ENCODE measurements at places on chromosomes 2 and 18.

GRCh38 chr2:221914334-221914880, 342.3 kb upstream of the EPHA4 start:
- DNase-seq: no peak

GRCh38 chr2:187847245-187848208, 293.3 kb upstream of the TFPI start:
- no peak for DNase-seq

GRCh38 chr2:33411765-33412164, 64.7 kb upstream of the RASGRP3 start:
- DNase-seq: no peak

GRCh38 chr18:54671291-54671881, 80.3 kb downstream of the DYNAP start:
- no peak for DNase-seq

DNA sequence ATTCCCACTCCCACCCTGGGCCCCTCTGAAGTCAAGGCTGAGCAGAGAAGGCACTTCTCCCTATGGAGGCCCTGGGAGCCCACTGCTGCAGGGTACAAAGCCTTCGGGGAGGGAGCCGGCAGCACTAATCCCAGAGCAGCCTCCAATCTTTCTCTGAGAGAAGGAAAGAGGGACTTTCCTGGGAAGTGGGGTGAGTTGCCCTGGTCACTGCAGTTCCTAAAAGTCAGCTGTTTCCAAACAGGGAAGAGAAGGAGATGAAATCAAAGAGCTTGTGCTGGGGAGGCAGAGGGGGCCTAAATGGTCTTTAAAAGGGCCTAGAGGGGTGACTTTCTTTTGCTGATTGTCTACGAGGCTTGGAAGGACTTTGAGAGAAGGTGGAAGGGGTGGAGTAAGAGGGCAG, 264.7 kb downstream of the TNS1 start:
- DNase-seq: no peak

- no peak for DNase-seq
Observed at GRCh38 chr2:231469583-231469950, 5.3 kb upstream of the NCL start.

GRCh38 chr2:174624895-174625430, 27.4 kb upstream of the WIPF1 start:
- no peak for DNase-seq

DNA sequence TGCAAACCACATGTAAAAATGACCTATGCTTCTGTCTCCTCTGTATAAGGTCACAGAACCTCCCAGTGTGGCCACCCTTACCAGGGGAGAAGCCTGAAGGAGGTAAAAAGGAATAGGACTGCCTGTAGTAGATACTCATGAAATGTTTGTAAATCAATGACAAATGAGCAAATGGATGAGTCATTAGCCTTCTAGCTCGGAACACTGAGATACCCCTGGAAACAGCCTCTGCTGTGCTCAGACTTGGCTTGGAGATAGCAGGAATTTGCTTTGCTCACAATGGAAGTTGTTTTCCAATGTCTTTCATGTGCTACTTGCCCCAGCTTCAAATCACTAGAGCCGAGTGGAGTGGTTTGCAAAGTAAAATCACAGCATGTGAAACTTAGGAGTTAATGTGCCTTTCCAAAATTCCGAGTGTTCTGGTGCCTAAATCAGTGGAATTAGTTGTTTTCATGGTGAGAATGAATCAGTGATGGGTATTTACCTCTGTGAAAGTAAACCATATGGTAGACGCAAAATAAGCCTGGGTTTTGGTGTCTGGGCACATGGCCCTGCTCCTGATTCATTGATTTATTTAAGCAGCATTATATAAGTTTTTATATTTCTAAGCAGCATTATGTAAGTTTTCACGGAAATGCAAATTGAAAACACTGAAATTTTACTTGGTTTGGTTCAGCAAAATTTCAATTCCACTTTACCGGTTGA, 154.0 kb upstream of the MAP3K20 start:
- DNase-seq: no peak

DNA sequence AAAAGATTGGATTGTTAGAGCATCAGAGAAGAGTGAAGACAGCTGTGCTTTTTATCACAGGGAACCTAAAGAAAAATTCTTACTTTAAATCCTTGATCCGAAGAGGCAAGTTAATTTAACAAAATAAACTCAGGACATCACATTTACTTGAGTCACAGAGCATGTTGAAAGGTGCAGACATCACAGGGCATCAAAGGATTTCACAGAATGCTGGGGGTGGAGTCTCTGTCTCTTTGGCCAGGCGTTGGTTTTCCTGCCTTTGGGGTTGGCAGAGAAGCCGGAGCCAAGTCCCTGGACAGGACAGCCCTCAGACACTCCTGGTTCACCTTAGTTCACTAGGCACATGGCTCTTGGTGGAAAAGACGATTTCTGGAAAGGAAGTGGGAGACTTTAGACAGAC, 56.3 kb downstream of the SH3RF3 start:
- DNase-seq: no peak

DNA sequence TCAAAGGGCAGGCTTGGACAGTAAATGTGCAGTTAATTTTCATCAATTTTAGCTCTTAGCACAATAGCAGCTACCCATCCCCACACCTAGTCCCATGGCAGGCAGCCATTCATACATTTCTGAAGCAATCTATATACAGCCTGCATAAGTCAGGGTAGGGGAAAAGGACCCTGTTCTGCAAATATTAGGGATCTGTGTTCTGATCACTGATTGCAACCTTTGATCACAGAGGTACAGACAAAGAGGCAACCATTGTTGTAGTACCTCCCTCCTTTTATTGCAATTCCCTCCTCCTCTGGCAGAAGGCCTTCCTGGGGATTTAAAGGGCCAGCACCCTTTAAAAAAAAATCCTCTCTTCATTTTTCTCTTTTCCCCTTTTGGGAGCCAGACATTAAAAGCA, 58.3 kb downstream of the KANSL1L start:
- DNase-seq: no peak

GRCh38 chr2:224109751-224110150, 70.7 kb upstream of the SERPINE2 start:
- no peak for DNase-seq

DNA sequence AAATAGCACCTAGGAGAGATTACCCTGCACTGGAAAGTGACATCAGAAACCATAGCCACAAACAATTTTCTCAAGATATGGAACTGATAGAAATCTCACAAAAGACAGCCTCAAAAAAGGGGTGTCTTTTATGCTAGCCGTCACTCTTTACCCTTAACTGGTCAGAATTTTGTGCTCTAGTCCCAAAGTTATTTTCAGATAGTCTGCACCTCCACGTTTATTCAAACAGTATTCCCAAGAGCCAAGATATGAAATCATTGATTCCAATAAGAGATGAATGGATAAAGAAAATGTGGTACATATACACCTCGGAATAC, 23.5 kb upstream of the PMAIP1 start:
- DNase-seq: no peak

DNA sequence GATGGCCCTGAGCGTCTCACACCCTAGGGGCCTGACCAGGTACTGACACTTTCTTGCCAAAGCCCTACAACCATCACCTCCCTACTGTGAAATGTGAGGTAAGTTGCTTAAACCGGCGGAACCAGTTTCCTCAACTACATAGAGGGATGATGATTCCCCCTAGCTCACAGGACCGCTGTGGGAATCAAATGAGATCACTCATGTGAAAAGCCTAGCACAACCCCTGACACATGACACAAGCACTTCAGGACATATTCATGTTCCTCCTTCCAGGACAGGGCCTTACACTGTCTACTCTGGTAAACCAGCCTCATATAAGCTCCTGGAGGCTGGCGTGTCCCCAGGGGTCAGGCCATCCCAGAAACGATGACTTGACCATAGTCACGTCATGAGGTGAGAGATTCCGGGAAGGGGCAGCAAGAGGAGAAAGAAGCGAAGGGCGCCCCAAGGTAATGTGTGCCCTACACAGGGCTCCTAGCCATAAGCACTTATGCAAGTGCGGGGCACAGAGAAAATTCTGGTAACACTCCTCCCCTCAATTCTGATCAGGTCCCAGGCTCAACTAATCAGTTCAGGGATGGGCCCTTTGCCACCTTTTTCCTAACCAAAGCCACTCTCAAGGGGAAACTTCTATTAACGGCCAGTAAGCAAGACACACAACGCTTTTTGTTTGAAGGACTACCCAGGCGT, 49.5 kb downstream of the C2orf42 start:
- DNase-seq: peak; percentile 68

DNA sequence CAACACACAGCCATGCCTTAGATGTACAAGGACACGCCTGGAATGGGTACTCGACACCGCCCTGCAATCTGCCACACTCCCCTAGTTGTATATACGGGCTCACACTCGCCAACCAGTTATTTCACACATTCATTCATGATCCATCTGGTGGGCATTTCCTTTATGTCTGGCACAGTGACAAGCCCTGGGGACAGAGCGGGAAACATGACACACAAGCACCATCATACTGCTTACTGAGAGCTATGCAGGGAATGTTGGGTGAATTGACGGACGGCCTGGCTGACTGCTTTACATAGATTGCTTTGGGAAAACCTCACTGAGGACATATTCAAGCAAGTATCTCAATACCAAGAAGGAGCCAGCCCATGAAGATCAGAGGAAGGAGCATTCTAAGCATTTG, 448.0 kb upstream of the SPRED2 start:
- DNase-seq: no peak

DNA sequence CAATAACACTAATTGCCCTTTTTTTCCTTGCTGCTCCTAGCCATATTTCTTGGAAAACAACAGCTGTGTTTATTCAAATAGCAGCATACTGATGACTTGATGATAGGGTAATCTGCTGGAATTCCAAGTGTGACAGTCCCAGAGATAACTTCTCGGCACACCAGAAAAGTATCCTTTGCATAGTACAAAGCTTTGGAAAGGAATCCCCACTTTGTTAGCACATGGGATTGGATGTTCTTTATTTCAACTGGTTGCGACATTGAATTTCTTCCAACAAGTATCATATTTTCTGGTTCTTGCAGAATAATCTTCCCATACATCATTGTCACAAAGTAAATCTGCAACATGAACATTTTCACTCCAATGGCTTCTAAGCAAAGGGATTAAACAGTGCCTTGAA, 445.8 kb upstream of the ACVR2A start:
- no peak for DNase-seq

- DNase-seq: no peak
Observed at GRCh38 chr2:217396586-217396985, 536.7 kb upstream of the TNP1 start.

- no peak for DNase-seq
Observed at GRCh38 chr2:101328474-101329007, 20.0 kb upstream of the RNF149 start.

DNA sequence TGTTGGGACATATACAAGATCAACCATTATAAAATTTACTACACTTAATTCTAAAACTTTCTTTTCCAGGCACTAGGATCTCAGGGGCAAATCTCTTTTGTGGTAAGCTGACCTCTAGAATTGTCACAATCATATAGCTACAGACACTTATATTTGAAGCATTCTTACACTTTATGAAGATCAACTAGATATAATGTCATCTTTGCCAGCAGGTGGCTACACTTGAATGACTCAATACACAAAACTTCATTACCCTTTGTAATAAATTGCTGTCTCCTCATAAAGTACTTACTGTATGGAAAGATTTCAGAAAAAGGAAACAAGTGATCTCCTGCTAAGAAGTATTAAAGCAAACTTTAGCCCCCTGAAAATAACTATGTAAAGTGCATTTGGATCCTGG, 77.8 kb downstream of the RDH14 start:
- no peak for DNase-seq

DNA sequence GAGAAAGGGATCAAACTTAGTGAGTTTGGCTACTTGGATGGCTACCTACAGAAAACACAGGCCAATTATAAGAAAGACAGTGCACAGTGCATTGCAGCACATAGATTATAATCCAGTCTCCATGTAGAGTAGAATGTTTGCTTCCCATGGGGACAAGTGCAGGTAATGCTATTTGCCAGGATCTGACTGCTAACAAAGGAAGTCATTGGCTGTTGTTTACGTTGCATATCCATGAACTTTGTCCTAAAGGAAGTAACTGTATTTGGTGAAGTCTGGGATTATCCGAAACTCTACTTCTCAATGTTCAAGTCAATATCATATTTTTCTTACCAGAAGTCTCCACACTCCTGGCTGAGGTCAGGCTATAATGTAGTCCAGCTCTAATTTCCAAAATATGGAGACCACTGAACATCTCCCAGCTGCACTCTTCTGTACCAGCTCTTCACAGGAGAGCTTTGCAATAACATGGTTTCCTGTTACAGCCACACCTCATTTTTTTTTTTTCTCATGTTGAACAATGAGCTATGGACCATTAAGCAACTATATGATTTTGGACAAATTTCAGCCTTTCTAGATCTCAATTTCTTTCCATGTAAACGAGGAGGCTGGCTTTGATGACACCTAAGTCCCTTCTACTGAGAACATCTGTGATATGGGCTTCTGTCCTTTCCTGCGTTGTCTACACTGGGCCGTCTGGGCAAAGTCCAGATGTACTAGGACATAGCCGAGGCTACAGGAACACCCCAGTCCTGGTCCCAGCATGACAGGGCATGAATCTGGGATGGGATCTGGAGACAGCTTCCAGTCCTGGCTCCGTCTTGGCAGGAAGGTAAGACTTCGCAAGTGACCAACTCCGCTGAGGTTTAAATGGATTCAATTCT, 154.8 kb downstream of the LAMA1 start:
- DNase-seq: no peak

DNA sequence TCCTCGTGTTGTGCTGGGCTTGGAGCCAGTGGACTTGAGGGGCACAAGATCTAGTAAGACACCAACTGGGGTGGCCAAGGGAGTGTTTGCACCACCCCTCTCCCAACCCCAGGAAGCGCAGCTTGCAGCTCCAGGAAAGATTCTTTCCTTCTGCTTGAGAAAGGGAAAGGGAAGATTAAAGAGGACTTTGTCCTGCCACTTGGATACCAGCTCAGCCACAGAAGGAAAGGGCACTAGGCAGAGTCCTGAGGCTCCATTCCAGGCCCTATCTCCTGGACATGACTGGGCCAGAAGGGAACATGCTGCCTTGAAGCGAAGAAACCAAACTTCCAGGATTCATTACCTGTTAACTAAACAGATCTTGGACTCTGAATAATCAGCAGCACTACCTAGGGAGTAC, 44.9 kb upstream of the UGP2 start:
- DNase-seq: no peak

- DNase-seq: no peak
Observed at GRCh38 chr2:112938904-112939303, 27.9 kb downstream of the IL37 start.

DNA sequence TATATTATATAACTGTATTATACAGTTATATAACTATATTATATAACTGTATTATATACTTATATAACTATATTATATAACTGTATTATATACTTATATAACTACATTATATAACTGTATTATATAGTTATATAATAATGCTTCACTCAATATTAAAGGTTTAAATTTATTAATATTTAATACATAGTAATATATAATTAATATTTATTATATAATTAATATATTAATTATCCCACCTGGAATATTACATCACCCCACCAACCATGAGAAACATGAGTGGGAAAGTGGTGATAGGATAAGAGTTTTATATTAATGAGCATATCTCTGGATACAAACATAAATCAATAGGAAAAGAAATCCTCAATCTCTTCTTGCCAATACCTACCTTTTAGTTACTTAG, 487.1 kb upstream of the LRRTM4 start:
- no peak for DNase-seq
